Ovary (tissue), 10 donors: ENCODE measurements at places on chromosomes 2 and 18. TPM values are rescaled to one million over a fixed set of nuclear protein-coding genes. Genes with fewer than 3 reads are reported as not detected.

DNA sequence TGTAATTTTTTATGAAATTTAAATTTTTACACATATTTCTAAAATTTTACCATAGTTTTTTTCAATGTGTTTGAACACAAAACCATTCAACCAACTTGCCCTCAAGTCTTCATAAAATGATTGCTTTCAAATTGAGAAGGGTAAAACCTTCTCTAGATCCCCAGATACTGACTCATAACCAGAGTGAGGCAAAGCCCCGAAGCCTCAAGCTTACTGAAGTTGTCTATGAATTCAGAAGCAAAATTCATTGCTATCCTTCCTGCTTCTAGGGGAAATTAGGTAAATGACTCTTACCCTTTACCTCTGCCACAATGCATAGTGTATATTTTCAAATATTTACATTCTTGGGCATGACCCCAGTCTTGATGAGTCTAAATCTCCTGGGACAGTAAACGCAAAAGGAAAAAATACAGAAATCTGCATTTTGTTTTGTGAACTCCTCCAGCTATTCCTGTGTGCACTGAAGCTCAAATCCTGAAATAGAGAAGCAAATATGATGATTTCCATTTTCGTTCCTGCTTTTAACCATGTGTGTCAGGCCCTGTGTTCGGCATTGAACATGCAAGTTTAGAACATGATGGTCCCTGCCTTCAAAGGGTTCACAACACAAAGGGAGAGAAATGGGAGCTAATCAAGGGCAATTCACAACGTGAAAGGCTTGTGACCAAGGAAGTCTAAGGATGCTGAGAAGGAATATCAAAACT lies 246.3 kb downstream of the SUCLG1 start:
- no peak for DNase-seq
- no peaks in the 10 kb centered on the region for H3K27me3 ChIP-seq
- no peak overlapping the region for H3K27ac ChIP-seq
- no peak overlapping the region for H3K4me3 ChIP-seq

DNA sequence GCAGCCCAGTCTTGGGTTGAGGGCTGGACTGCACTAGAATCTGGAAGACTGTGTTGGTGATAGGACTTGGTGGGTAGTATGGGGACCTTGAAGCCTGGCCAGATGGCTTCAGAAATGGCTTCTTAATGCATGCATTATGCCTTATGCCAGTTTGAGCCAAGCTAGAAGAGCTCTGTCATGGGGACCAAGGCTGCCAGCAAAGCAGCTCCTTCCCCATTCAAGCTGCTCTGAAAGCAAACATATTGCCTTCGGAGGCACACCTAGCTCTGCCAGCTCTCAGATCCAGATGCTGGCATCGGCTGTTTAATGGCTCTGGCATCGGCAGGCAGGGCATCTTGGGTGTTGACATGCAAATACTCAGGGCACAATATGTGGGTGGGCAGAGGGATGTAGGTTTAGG lies 59.0 kb upstream of the IGFBP5 start:
- H3K27me3 ChIP-seq = no peaks in the 10 kb centered on the region
- no peak overlapping the region for H3K4me3 ChIP-seq
- no peaks in the 10 kb centered on the region for H3K36me3 ChIP-seq
- no peak overlapping the region for H3K27ac ChIP-seq

GRCh38 chr2:119697290-119698020 lies 18.5 kb downstream of the TMEM177 start:
- H3K4me3 ChIP-seq = no peak overlapping the region
- DNase-seq = no peak
- no peaks in the 10 kb centered on the region for H3K36me3 ChIP-seq
- H3K4me1 ChIP-seq = peaks cover 14% of the 10 kb centered on the region
- no peak overlapping the region for H3K27ac ChIP-seq

The CNTNAP5 gene
- total RNA-seq = not detected

The OR6B2 gene
- not detected for total RNA-seq

DNA sequence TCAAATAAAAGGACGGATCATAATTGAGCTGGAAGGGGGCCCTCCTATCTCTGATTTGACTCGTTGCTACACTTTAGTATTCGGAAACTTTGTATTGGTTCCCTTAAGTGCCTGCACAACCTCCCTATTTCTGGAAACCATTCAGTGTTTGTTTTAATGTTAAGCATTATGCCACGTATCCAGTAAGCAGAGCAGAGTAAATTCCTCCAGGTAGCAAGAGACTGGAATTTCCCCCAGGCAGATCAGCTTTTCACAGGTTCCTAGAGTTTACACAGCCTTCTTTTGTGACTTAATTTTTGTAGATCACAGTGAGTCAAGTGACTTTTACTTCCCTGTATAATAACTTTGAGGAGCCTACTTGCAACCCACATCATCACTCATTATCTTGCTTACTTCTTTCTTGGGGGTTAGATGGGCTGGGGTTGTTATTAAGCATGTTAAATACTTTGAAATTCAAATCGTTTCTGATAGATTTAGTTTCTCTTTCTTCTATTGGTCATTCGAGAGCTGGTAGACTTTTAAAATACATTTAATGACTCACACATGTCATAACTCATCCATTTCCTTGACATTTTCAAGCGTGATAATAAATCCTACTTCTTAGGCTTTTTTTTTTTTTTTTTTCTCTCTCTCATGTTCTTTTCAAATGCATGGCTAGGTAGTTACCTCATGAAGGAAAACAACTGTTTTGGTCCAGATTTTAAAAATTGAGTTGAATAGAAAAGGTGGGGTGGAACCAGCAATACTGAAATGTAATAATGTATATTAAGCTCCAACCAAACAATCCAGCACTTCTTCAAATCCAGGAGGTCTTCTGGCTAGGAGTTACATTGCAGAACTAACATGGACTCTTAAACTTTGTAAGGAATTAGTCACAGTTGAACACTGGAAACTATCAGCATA lies 219.3 kb downstream of the NEDD4L start:
- H3K27me3 ChIP-seq = no peaks in the 10 kb centered on the region
- H3K4me1 ChIP-seq = no peaks in the 10 kb centered on the region
- no peak overlapping the region for H3K4me3 ChIP-seq
- no peaks in the 10 kb centered on the region for H3K36me3 ChIP-seq
- DNase-seq = no peak

GRCh38 chr18:77653792-77654191 lies 404.1 kb downstream of the GALR1 start:
- no peak for DNase-seq
- no peaks in the 10 kb centered on the region for H3K36me3 ChIP-seq
- no peak overlapping the region for H3K4me3 ChIP-seq
- H3K27ac ChIP-seq = no peak overlapping the region

DNA sequence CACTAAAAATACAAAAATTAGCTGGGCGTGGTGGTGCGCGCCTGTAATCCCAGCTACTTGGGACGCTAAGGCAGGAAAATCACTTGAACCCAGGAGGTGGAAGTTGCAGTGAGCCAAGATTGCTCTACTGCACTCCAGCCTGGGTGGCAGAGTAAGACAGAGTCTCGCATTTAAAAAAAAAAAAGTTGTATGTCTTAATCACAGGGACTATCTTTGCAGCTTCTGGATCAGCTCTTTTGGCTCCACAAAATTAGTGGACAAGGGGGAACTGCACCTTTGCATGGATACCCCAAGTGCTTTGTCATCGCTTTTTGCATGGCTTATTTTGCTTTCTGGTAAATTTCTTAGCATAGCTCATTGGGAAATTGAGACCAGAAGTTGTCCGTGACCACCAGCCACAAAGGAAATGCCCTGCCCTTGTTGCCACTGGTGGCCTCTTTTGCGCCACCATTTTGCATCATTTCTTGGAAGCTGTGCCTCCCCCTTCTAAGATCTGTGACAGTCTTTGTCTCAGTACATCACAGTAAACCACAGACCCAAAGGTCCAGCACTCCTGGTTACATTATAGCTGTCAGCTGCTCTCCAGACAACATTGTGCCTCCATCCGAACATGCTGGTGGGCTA lies 43.9 kb upstream of the PCBP1 start:
- no peaks in the 10 kb centered on the region for H3K4me1 ChIP-seq
- no peak overlapping the region for H3K27ac ChIP-seq
- no peak for DNase-seq
- no peaks in the 10 kb centered on the region for H3K27me3 ChIP-seq
- H3K4me3 ChIP-seq = no peak overlapping the region

DNA sequence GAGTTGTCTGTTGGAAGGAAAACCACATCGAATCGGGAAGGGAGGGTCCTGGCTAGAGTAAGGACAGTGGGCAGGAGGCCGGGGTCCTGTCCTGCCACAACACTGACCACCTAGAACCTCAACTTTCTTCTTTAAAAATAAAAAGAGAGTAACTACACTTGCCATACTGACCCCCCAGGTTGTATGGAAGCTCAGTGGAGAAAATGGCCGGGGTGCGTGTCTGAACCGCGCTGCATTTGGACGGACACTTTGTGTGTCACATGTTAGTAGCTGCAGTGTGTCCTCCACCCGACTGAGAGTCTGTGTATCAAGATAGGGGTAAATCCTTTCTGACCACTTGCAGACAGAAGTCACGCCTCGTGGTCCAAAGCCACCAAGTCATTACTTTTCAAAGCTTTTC lies 87.0 kb downstream of the GBX2 start:
- no peak for DNase-seq
- H3K4me1 ChIP-seq = peaks cover 1% of the 10 kb centered on the region
- no peak overlapping the region for H3K27ac ChIP-seq
- no peaks in the 10 kb centered on the region for H3K27me3 ChIP-seq
- no peak overlapping the region for H3K4me3 ChIP-seq
- no peaks in the 10 kb centered on the region for H3K36me3 ChIP-seq

DNA sequence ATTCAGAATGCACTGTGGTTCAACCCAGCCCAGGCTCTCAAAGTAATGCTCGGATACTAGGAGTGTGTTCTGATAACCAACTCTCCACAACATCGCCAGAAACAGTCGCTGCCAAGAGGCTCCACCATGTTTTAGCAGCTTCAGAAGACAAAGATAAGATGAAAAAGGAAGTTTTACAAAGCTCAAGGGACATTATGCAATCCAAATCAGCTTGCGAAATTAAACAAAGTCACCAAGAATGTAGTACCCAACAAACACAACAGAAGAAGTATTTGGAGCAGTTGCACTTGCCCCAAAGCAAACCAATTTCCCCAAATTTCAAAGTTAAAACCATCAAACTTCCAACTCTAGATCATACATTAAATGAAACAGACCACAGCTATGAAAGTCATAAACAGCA lies 360.9 kb downstream of the XIRP2 start:
- no peaks in the 10 kb centered on the region for H3K4me1 ChIP-seq
- H3K27ac ChIP-seq = no peak overlapping the region
- no peaks in the 10 kb centered on the region for H3K36me3 ChIP-seq

The L3MBTL4 gene
- total RNA-seq = 49.9 TPM

GRCh38 chr2:192151853-192152252 lies 42.9 kb downstream of the TMEFF2 start:
- no peaks in the 10 kb centered on the region for H3K36me3 ChIP-seq
- peaks cover 2% of the 10 kb centered on the region for H3K4me1 ChIP-seq
- no peak for DNase-seq
- H3K4me3 ChIP-seq = no peak overlapping the region
- no peak overlapping the region for H3K27ac ChIP-seq

- no peak overlapping the region for H3K27ac ChIP-seq
- no peak for DNase-seq
- no peaks in the 10 kb centered on the region for H3K27me3 ChIP-seq
- H3K4me3 ChIP-seq = no peak overlapping the region
- H3K4me1 ChIP-seq = peaks cover 8% of the 10 kb centered on the region
Observed at GRCh38 chr2:239005586-239005985, 157.7 kb downstream of the TWIST2 start.

The SAG gene
- total RNA-seq = not detected

DNA sequence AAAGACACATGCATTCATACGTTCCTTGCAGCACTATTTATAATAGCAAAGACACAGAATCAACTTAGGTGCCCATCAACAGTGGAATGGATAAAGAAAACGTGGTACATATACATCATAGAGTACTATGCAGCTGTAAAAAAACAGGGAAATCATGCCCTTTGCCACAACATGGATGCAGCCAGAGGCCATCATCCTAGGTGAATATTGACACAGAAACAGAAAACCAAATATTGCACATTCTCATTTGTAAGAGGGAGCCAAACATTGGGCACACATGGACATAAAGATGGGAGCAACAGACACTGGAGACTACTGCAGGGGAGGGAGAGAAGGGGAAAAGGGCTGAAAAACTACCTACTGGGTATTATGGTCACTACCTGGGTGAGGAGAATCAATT lies 73.5 kb downstream of the SESTD1 start:
- no peaks in the 10 kb centered on the region for H3K36me3 ChIP-seq
- H3K4me1 ChIP-seq = peaks cover 3% of the 10 kb centered on the region
- no peak overlapping the region for H3K27ac ChIP-seq
- no peaks in the 10 kb centered on the region for H3K27me3 ChIP-seq
- H3K4me3 ChIP-seq = no peak overlapping the region

The VWC2L gene
- total RNA-seq = not detected

- no peak overlapping the region for H3K4me3 ChIP-seq
- DNase-seq = no peak
Observed at GRCh38 chr2:185402474-185402873, 336.1 kb upstream of the FSIP2 start.

The KCNG2 gene
- not detected for total RNA-seq

DNA sequence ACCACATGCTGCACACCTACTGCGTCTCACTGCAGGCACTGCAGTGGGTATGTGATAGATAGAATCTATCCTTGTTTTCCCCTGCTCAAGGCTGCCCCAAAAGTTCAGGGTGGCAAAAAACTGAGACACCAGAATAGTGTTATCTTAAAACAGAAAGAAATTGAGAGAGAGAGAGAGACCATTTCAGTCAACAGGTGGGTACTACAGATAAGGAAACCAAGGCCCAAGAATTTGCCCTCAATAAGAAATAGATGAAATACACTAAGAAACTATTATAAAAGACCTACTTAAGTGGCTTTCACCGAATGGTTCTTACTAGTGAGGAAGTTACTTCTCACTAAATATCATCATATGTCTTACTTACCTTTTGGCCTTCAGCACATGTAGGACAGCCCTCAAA lies 27.9 kb downstream of the EPG5 start:
- H3K4me3 ChIP-seq = no peak overlapping the region
- H3K27me3 ChIP-seq = no peaks in the 10 kb centered on the region
- H3K4me1 ChIP-seq = no peaks in the 10 kb centered on the region
- no peak overlapping the region for H3K27ac ChIP-seq

DNA sequence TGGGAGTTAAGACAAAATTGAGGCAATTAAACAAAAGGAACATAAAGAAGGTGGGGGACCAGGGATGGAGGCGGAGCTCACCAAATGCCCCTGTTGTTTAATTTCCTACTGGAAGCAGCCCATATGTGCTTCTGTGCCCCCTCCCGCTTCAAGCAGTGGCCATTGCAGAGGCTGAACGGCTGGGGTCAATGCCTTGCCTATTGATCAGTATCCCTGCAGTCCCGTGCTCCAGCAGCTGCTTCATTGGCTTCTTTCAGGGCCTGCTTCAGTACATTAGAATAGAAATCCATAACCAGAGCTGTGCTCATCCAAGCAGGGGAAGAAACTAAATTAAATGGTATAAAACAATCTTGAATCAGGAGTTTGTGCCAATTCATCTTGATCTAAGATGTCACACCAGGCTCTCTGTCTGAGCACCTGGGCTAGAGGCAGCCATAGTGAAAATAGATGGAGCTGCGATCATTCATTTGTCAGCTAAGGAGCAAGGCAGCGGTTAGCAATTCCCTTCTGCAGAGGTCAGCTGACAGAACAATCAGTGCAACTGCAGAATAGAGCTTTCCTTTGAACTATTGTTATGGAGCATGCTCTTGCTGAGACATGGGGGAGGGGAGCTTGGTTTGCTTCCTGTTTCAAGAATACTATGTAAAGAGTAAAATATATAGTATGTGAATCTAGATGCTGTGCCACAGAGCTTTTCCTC lies 222.4 kb downstream of the WDR7 start:
- H3K27me3 ChIP-seq = no peaks in the 10 kb centered on the region
- no peaks in the 10 kb centered on the region for H3K36me3 ChIP-seq
- DNase-seq = no peak
- no peaks in the 10 kb centered on the region for H3K4me1 ChIP-seq
- H3K4me3 ChIP-seq = no peak overlapping the region
- no peak overlapping the region for H3K27ac ChIP-seq

The EFR3B gene
- total RNA-seq = 0.36 TPM
